ENCODE measurements at places on chromosomes 2 and 18. TPM values are rescaled to one million over a fixed set of nuclear protein-coding genes. Genes with fewer than 3 reads are reported as not detected.

DNA sequence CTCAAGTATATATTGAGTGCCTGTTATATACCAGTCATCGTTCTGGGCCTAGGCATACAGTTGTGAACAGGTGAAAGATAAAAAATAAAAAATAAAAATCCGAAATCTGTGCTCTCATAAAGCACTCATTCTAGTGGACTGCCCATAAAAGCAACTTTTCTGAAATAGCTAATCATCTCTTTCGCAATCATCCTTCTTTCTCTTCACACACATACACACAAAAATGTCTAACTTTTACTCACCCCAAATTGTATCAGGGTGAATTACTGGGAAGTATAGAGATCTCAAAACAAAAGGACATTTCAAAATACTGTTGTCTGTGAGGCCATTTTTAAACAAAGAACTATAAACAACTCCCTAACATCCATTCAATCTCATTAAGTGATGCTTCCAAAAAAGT, 29.6 kb upstream of the ORC2 start:
- no peak for DNase-seq

ZC3H6 gene
- 18.0 TPM for total RNA-seq

SPIRE1 gene
- total RNA-seq, result 42.1 TPM

DNER gene
- total RNA-seq, result 1.2 TPM

DNA sequence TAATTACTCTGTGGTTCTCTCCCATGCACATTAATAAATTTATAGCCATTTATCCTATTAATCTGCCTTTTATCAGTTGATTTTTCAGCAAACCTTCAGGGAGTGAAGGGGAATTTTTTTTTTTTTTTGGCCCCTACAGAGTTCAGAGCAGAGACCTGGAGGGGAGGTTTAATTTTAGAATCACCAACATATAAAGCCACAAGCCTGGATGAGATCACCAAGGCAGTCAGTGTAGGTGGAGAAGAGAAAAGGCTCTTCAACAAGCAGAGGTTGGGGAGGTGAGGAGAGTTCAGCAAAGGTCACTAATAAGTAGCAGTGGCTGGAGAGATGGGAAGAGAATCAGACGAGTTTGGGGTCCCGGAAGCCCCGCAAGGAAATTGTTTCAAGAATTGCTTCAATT, 48.4 kb upstream of the SPTBN1 start:
- no peak for DNase-seq

HTRA2 gene
- total RNA-seq, result 34.3 TPM

- DNase-seq, result no peak
Measured at GRCh38 chr2:42768706-42769256, 4.8 kb upstream of the OXER1 start.

SIX2 gene
- total RNA-seq, result 0.38 TPM

DNA sequence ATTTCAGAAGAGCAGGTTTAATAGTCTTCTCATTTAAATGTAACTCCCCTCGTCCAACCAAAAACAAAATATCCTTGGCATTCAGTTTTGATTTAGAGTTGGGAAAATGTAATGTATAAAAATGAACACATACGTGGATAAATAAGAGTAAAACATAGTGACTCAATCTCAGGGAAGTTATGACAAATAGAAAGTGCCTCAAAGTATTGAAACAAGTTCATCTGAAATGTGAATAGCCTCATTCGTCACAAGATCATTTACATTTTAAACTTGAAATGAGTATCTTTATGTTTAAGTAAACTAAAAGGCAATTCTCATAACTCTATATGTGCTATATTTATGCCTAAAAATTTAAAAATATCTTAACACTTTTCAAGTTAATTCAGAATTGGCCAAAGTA, 122.2 kb upstream of the SMAD7 start:
- no peak for DNase-seq

- DNase-seq, result no peak
Measured at GRCh38 chr2:29046321-29046720, 28.0 kb downstream of the PCARE start.

PLCL1 gene
- total RNA-seq, result 6.3 TPM

SPATA3 gene
- total RNA-seq, result not detected

- DNase-seq, result peak; percentile 67
Measured at GRCh38 chr2:207711750-207712530, 500 bp downstream of the CCNYL1 start.

DNA sequence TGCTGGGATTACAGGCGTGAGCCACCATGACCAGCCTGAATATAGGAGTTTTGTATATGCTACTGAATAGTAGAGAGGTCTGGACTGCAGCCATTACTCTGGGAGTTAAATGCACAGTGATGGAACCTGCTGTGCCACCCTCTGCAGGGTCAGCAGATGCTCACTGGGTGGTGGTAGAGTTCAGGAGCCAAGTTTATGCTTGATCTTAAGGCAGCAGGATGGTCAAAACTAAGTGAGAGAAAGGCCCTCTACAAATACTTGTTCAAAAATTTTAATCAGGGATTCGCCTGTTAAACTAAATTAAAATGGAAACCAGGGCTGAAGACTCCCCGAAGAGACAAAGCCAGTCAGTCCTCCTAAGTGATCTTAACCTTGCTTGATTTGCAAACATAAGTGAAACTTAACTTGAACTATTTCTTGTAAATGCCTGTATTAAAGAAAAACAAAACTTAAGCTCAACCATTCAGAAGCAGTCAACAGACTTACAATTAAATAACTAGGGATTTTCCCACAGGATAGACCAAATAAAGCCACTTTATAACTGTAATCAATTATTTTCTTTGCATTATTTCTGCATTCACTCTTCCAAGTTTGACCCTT, 4.2 kb upstream of the WDFY1 start:
- no peak for DNase-seq

- no peak for DNase-seq
Measured at GRCh38 chr2:191434072-191434471, 188.9 kb downstream of the MYO1B start.

GRCh38 chr2:155368934-155369333, 670.4 kb downstream of the KCNJ3 start:
- no peak for DNase-seq

DNA sequence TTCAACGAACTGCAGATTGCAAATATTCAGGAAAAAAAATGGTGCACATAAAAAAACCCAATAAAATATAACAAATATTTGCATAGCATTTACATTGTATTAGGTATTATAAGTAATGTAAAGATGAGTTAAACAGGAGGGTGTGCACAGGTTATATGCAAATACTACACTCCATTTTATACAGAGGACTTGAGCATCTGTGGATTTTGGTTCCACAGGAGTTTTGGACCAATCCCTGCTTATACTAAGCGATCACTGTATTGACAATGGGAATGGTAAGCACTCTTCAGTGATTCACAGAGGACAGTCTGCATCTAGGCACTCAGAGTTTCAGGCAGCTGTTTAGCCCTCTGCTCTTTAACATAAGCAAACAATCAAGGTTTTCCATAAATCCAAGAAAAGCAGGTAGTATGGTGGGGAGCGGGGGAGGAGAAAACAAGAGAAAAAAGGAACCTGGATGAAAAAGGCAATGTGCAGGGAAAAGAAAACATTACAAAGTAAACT, 206.0 kb upstream of the PARD3B start:
- no peak for DNase-seq

DNA sequence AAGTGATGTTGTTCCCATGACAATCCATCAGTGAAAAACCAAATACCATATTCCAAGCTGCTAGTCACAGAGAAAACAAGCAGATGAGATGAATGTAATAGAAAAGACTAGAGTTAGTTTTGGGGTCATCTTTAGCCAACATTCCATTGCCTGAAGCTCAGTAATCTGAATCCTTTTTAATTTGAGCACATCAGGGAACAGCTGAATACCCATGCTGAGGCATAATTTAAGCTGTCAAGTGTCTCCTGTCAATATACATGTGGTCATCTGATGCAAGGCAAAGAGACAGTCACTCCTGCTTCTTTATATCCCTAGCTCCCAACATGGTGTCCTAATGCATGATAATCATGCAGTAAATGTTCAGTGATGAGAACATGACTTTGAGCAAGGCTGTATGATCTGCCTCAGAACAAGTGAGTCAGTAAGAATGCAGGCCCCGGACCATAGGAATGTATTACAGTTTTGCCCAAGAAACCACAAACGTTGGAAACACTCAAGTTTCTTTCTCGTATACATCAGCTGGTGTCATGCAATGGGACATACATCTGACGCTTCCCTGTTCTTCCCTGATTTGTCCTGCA, 48.0 kb downstream of the CDK15 start:
- DNase-seq, result no peak

GRCh38 chr2:36572719-36573059, 25.3 kb downstream of the FEZ2 start:
- DNase-seq, result no peak

GRCh38 chr2:212961255-212961654, 190.2 kb downstream of the IKZF2 start:
- no peak for DNase-seq
